ENCODE measurements at places on chromosomes 6 and 20.

GRCh38 chr20:21670981-21671380 is 34.5 kb upstream of the PAX1 start:
- no peak for DNase-seq

DNA sequence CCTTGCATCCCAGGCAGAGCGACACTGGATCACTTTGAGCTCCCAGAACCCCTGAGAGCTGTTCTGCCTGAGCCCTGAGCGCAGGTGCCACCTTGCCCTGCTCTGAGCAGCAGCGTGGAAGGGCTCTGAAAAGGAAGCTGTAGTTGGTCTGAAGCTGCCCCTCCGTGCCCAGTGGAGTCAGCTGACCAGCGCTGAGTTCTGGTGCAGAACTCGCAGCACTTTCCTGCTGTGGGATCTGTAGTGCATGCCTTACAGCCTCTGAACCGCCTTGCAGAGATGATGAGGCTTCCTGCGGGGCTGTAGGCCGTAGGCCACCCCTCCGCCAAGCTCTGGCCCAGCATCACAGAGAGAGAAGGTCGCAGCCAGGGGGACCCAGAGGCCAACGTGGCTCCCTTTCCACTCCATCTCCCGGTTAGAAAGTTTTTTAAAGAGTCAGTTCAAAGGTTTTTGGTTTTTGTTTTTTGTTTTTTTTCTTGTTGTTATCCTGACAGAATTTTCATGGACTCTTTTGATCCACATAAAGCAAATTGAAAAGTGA is 158.3 kb upstream of the CST7 start:
- no peak for DNase-seq

GRCh38 chr6:43941174-43941573 is 171.2 kb downstream of the VEGFA start:
- DNase-seq: no peak

DNA sequence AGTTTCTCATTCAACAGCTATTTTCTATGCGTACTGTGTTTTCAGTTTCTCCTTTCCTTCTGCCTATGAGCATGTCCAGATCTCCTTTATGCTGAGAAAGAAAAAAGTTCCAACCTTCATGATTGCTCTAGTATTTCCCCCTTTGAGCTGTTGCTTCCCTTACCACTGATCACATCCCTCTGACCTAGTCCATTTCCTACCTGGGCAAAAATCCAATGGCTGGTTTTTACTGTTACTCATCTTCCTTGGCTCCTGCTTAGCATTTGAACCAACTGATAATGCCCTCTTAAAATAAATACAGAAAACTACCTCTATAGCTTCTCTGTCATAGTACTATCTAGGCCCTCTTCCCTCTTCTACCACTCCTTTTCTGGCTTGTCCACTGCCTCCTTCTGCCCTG is 6.0 kb downstream of the RFX6 start:
- DNase-seq: no peak

DNA sequence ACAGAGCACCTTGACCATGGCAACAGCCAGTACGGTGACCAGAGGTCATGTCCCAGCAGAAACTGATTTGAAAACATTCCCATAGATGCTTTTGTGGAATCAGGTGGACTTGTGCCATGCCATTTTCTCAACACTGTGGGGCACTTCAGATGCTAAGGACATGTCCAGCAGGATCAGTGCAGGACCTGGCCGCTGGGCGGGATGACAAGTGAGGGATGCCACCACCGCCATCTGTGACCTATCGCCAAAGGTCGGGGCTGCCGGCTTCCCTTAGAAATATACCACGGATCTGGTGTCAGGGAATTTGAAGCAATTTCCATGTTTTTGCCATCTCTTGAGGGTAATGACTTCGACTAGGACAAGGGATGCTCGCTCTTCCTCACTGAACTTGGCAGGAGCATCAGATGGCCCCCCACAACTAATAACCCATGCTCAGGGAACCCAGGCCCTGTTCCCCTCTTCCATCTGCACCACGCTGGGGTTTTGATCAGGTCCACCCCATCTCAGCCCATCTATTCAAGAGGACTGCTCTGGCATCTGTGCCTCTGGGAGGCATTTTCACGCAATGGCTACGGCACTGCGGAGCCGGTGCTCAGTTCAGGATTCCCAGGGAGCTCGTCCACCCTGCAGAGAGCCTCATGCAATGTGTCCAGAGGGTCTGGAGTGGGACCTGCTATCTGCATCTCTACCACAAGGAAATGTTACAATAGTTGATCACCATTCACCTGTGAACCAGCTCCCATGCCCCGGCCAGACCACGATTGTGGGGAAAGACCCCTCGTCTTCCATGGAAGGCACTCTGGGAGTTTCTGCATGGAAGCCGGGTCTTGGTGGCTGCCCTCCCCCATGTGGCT is 302.6 kb downstream of the TAF4 start:
- DNase-seq: no peak

- DNase-seq: no peak
These were observed 3.9 kb upstream of the ADTRP start for GRCh38 chr6:11782524-11782923.

DNA sequence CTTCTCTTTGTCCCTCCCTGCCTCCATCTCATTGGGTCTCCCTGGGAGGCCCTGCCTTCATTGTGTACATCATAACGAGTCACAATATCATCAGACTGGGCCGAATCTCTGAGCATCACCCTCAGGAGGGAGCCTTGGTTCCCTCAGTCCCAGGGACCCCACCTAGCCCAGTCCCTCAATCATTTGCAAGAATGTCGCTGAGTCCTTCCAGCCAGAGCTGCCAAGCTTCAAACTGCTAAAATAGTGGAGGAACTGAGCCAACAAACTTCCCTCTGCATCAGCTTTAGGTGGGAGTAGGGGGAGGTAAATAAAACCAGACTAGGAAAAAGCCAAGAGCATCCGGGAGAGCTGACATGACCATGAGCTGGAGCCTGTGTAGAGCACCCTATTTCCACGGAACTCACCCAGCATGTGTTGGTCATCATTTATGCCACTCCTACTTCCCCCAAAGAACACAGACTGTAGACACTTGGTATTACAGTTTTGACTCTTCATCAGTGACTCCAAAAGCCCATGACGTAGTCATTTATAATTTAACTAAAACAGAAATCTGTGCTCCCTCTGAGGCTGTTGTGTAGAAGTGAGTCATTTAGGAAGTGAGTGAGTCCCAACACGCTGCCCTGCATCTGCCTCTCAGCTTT is 28.8 kb upstream of the IL17A start:
- DNase-seq: peak; percentile 6

DNA sequence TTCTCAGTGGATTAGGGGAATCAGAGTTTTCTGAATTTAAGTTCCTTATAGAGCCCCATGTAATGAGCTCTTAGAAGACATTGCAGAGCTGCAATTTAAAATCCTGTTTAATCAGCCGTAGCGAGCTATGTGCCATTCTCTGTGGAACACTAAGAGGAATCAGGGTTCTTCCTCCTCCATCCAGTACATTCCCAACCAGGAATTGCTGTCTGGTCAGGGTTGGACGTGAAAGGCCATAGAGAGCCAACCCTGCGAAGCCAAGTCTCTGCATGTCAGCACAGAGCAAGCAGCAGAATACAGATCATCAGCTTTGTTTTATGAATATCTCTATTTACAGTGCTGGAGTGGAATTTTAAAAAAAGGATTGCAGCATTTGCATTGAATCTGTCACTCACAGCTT is 366.0 kb downstream of the LAMA2 start:
- DNase-seq: no peak

- DNase-seq: no peak
These were observed 61.1 kb downstream of the NFATC2 start for GRCh38 chr20:51481341-51481914.

GRCh38 chr6:23282252-23283021 is 713.1 kb downstream of the HDGFL1 start:
- no peak for DNase-seq

- no peak for DNase-seq
These were observed 178.0 kb upstream of the SASH1 start for GRCh38 chr6:148164645-148165044.

DNA sequence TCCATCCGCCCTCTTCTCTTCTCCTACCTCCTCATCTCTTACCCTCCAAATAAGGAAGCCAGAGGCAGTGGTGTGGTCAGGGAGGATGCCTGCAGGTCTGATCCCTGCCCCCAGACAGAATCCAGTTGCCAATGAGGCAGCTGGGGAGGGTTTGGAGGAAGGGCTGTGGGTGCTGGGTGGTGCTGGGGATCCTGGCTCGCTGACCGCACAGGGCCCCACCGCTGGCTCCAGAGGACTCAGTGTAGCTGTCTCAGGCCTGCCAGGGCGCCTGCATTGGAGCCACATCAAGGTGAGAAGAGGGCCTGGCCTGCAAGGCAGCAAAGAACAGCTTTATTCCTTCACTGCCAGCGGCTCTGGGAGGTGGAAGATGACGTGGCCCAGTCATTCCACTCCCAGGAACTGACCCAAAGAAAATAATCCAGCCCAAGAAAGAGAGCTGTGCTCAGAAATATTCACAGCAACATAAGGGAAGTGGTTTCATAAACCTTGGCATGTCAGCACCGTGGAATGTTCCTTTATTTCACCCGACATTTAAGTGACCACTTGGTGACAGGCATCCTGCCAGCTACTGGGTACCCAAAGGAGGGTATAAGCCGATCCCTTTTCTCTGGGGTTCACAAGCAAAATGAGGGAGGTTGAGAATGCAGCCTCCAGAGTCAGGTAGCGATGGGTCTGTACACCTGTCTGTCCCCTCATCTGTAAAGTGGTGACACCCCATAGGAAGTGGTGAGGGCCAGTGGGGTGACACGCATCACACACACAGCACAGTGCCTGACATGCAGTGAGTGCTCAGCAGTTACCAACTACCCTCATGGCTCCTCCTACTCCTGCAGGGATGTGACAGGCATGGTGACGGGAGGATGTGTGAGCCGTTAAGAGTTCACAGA is 125.1 kb downstream of the SNX5 start:
- DNase-seq: no peak

- DNase-seq: no peak
These were observed 78.9 kb downstream of the FAM217A start for GRCh38 chr6:3999800-4000661.

DNA sequence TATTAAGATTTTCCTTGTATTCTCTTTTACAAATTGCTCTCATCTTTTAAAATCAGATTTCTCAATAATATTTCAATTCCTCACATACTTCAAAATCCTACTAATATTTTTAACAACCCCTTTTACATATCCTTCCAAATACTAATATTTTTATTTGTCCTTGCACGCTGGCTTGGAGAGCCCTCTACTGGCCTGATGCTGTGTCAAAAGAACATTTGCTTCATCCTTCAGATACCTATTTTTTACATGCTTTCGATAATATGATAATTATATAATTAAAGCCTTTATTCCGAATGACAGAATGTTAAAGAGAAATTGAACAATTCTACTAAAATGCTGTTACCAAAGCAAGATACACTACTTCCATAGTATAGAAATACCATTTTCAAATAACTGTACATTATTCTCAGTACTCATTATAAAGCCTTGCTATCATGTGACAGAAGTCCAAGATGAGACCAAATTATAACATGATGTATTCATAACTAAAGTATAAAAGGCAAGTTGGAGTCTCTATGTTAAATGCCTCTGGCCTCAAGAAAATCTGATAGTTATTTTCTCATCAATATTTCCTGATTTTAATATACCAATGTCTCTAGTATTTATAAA is 39.0 kb upstream of the PLN start:
- DNase-seq: no peak

DNA sequence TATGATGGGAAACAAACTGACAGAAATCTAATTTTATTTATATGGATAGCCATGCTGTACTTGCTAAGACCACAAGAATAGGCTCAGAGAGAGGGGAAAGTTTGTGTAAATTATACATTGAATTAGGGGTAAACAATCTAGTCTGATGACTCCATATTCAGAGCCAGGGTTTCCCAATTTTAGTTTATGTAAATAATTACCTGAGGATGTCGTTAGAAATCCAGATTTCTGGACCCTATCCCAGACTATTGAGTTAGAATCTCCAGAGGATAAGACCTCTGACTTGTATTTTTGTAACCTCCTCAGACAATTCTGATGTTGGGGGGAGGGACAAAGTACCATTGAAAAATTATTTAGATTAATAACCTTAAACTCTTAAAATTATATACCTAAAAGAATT is 18.3 kb downstream of the ACSS2 start:
- DNase-seq: no peak

- no peak for DNase-seq
These were observed 5.3 kb upstream of the ACAT2 start for GRCh38 chr6:159756508-159756907.

- peak; percentile 48 for DNase-seq
These were observed at the start of gene SULF2 for GRCh38 chr20:47785311-47785853. TSS of gene SULF2 (minus strand) at chr20:47785481. CDS start at chr20:47757363, 28,118 bp downstream.

DNA sequence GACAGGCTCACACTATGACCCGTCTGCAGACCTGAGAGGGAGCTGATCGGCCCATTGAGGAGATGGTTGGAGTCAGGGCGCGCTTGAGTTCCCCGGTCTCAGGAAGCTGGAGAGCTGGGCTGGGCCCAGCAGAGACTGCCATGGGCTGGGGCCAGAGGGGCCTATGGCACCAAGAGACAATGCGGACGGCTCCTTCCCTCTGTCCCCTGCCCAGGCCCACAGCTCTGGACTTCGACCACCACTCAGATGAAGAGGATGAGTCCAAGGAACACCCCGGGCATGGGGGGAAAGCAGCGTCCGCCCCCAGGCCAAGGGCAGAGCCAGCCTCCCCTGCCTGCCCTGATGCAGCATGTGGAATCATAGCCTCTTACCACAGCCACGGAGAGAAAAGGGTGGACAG is 40.2 kb upstream of the PHACTR3 start:
- DNase-seq: no peak

- DNase-seq: no peak
These were observed 15.8 kb downstream of the NFATC2 start for GRCh38 chr20:51526754-51527153.

DNA sequence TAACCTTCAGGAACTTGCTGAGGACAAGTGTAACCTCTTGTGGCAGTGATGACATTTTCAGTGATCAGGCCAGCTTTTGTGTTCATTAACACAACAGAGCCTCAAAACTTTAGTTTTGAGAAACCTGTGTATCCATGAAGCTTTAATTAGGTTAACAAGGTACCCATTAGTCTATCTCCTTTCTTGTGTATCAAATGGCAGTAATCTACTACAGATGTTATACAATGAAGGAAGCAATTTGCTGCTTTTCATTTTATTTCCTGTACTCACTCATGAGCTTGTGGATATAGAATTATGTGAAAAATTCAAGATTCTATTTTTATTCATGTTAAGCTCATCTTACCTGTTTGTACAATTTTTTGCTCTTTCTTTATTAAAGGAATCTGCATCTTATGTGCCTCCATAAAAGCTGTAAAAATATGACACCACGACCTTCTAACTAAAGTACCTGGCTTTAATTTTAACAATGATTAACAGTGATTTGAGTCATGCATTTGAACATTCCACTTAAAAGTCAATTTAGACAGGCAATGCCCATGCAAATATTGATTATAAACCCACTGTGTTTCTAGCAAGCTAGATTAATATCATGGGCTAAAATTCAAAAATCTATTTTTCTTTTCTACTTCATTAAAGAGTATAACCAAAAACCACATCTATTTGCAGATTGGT is 897.3 kb downstream of the KIF16B start:
- DNase-seq: no peak

DNA sequence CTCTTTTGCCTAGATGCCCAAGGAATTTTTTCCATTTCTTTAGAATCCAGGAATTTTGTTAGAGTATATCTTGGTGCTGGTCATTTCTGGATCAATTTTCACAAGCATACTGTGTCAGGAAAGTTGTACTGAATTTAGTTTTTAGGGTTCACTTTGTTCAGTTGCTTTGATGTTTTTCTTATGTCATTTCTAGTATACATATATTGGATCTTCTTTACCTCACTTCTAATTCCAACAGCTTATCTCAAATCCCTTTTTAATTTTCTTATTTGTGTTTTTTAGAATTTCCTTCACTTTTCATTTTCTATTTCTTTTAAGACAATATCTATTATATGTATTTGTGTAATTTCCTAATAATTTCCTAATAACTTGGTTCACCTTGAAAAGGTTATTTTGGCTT is 281.0 kb upstream of the AGPAT4 start:
- DNase-seq: no peak
